ENCODE measurements at places on chromosomes 2 and 18. TPM values are rescaled to one million over a fixed set of nuclear protein-coding genes. Genes with fewer than 3 reads are reported as not detected.

GRCh38 chr2:235165631-235166030, 213.8 kb downstream of the SH3BP4 start:
- no peak for DNase-seq

Gene C2orf66
- not detected for total RNA-seq

Gene LGALSL
- 4.2 TPM for total RNA-seq

Gene KHK
- total RNA-seq, result 3.3 TPM

Gene MC2R
- total RNA-seq, result not detected
